ENCODE measurements at places on chromosomes 1 and 21.

DNA sequence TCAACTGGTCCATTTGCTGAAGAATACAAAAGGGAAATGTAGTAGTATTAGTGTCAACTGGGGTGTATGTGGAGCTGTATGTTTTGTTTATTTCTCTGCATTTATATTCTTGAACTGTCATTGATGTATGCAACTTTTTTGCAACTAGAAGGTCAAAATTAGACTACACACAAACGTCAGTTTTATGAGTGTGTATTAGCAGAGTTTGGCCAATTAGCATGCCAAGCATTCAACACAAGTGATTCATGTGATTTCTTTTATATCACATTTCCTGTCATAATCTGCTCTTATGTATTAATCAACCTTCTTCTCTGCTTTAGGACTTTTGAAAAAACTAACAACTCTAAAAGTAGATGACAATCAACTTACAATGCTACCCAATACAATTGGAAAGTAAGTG lies 211.1 kb downstream of the LRRC40 start:
- DNase-seq = no peak

DNA sequence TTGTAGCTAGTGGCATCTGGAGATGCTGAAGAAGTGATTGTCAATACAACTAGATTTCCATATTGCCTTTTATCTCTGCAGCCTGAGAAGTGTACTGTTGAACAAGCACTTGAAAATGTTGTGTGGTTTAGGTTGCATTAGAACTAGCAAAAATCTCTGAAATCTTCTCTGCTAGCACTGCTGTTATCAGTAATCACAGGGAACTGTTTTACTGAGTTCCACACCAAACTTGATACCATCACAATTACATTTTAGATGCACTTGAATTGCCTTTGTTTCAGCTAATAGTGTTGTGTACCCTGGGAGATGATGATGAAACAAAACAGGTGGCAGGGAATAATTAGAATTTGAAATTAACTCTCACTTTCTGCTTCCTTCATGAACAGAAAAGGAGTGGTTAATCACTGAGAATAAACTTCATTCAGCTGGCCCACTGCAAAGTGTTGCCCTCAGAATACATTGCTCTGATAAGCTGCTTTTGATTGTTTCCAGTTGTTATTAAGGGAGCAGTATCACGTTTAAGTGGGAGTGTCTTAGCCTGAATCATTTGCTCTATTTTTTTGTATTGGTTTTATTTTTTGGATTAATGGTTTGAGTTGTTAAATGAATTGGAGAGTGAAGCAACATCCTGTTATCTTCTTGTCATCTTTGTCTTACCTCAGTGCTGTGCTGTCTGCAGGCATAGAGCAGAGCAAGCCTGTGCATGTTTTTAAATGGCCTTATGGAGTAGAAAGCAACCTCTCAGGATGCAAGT lies 13.0 kb downstream of the FAM20B start:
- DNase-seq = peak; percentile 40

- DNase-seq = no peak
Observed at GRCh38 chr1:86762336-86762735, 58.0 kb downstream of the SH3GLB1 start.

DNA sequence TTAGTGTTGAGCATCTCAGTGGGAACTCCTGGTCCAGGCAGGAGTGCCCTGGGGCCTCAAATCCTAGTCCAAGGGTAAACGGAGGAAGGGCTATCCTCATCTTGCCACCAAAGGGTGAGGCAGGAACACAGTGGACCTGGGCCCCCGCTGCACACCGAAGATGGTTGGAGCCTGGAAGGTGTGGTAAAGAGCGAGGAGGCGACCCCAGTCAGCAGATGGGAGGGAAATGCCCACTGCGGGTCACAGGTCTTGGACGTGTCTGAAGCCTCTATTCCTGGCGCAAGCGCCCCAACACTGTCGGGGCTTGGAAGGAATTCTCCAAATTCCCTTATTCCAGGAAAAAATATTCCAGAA lies 38.5 kb upstream of the SYNC start:
- no peak for DNase-seq

DNA sequence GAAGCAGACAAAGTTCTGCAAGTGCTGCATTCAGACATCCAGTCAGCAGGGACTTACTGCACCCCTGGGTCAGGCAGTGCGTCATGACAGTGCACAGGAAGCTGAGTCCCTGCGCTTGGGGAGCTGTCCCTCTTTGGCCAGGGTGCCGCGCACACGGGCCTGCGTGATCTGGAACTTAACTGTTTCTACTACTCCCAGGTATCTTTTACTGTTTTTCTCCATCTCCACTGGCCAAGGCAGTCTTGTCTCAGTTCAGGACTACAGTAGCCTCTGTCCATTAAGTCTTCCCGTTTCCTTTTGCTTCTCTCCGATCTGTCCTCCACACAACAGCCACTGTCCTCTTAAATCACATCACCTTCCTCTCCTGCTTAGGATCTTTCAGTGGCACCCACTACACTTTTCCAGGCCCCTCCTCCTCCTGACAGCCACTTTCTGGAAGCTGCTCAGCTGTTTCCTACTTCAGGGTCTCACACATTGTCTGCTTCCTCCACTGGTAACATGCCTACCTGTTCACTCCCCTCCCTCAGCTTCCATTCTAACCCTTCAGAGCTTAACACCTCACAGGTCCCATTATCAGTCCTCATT lies 15.9 kb downstream of the ERRFI1 start:
- no peak for DNase-seq

DNA sequence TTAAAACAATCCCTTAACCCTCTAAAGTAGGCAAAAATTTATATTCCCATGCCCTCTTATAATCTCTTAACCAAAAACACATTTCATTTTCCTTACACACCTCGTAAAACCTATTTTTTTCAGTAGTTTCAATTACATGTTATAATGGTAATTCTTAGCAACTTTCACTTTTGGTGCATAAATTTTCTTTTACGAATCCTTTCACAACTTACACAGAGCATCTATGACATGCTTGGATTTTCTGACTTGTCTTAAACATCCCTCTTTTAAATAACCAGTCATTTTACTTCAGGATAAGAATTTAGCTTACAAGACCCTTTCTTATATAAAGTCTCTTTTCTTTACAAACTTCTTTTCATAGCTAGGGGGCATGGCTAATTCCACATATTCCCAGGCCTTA lies 8.9 kb upstream of the MRPL55 start:
- no peak for DNase-seq

DNA sequence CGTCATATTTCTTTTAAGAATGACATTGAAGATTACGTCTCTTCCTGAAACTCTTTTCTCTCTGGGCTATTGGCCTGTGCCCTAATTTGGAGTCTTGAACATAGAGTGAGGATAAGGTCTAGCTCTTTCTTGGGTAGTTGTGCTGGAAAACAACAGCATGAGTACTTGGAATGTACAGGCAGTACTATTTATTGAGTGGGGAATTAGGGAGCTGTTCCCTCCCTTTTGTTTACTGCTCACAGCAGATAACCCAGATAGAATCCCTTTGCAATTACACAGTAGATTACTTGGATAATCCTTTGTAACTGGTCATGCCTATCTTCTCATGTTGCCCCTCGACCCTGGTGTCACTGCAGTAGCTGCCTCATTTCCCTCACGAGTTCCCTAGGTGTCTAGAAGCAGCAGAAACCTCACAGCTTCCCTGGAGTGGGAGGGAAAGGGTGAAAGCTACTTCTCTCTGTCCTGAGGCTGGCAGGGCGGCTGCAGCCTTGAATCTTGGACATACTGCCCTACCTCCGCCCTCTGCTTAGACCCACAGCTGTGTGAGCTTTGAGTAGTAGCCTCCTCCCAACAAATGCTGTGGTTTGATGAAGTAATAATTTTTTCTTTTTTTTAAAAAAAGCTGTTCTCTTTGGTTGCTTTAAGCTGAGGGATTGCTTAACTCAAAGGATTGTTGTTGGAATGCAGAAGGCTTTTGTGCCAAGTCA lies 70.6 kb downstream of the FGGY start:
- DNase-seq = no peak
